ENCODE measurements at places on chromosomes 2 and 18.

DNA sequence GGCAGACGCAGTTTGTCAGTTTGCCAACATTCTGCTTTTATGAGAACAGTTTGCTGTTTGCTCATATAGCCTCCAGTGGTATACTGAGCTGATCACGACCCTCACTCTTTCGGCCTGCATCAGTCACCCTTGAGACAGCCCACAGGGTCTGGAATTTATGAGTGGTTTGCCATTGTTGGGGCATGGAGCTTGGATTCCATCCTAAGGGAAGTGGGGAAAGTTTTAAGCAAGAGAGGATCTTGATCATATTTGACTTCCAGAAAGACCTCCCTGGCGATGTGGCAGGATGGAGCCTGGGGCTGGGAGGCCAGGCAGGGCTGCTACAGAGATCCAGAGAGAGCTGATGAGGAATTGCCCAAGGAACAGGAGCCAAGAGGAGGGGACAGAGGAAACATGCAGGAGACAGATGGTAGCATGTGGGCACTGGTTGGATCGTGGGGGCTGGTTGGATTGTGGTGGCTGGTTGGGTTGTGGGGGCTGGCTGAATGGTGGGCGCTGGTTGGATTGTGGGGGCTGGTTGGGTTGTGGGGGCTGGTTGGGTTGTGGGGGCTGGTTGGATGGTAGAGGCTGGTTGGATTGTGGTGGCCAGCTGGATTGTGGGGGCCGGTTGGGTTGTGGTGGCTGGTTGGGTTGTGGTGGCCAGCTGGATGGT is 27.3 kb upstream of the GPR17 start:
- DNase-seq = no peak

GRCh38 chr2:38129481-38129880 is 53.5 kb upstream of the CYP1B1 start:
- DNase-seq = no peak

GRCh38 chr2:190188289-190188688 is 125.8 kb upstream of the MSTN start:
- DNase-seq = no peak

- no peak for DNase-seq
Observed at GRCh38 chr2:15766303-15766861, 174.0 kb upstream of the MYCN start.

DNA sequence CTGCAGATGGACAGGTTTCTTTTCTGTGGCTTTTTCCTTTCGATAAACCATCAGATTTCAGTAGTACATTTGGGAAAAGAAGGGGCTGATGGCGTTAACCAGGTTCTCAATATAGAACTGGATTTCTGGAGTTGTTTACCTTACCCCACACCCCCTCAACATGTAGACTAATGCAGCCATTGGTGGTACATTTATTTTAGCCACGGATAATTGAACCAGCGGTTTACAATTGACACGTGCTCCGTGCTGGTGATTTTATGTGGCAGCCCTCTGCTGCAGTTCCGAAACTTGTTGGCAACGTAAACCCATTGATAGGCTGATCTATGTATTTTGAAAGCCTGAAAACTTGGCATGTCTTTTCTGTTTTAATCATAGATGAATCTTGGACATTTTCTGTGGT is 5.4 kb downstream of the SOX11 start:
- DNase-seq = no peak

Measured in CD4-positive, alpha-beta T cell treated with Interleukin-17A for 4 hours (primary cell).